ENCODE measurements at places on chromosomes 12 and 14.

DNA sequence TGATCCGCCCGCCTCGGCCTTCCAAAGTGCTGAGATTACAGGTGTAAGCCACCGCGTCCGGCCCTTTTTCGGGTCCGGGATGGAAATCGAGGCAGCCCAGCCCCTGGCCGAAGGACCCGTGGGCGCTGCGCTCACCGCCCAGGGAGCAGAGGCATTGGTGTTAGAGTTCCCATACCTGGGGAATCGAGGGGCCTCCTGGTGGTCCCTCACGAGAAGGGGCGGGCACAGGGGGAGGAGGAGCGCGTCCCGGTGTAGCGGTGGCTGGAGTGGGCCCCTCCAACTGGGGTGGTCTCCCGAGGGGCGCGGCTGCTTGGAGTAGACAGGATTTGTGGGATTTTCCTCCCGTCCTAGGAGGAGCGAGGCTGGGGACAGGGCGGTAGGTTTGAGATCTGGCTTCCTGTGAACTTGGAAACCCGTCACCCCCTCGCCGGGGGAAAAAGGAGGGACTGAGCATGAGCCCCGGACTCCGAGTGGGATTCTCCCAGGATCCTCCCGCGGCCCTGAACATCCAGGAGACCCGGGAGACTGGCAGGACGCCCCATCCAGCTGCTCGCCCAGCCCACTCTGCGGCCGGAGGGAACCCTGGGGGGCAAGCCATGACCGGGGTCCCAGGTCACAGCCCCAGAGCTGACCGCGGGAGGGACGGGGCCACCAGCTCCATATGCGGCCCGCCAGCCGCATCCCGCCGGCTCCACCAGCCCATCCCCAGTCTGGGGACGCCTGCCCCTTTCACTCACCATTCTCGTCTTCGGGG lies 70.9 kb downstream of the ASCL4 start:
- DNase-seq, result no peak

DNA sequence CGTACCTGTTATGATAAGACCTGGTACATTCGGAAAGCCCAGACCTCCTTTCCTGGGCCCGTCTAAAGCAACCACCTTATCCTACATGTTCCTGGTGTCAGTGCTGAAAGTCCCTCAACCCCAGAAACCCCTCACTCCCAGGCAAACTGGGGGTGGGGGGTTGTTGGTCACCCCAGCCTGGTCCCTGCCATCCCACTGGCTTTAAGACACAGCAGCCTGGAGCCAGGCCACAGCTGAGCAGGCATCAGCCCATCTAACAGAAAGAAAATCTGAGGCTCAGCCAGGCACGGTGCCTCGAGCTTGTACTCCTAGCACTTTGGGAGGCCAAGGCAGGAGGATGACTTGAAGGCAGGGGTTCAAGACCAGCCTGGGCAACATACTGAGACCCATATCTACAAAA lies 4.5 kb downstream of the SELPLG start:
- DNase-seq, result no peak

DNA sequence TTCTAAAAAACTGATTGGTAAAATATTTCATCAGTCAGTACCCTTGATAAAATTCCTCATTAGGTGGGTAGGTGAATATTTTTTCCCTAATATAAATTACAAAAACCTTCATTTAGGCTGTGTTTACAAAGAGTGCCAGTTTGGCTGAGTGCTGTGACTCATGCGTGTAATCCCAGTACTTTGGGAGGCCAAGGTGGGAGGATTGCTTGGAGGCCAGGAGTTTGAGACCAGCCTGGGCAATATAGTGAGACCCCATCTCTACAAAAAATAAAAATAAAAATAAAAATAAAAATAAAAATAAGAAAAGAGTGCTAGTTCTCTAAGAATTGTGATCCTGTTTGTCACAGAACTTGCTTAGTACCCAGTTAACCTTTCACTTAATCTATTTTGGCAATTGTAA lies 398.4 kb upstream of the RGS6 start:
- no peak for DNase-seq

GRCh38 chr12:67798768-67799167 lies 150.2 kb downstream of the DYRK2 start:
- no peak for DNase-seq

GRCh38 chr12:96238336-96239047 lies 44.3 kb downstream of the ELK3 start:
- DNase-seq, result no peak

- no peak for DNase-seq
Measured at GRCh38 chr12:13452955-13453570, 256.5 kb downstream of the EMP1 start.
